ENCODE measurements at places on chromosomes 2 and 18.

- DNase-seq = no peak
Observed at GRCh38 chr2:129906861-129907235, 72.6 kb upstream of the RAB6C start.

GRCh38 chr18:79026491-79026890 lies 42.7 kb upstream of the ATP9B start:
- no peak for DNase-seq

- no peak for DNase-seq
Observed at GRCh38 chr2:85189606-85190270, 56.5 kb downstream of the TCF7L1 start.

GRCh38 chr2:222637067-222637466 lies 18.8 kb downstream of the FARSB start:
- DNase-seq = no peak

- DNase-seq = no peak
Observed at GRCh38 chr2:27509326-27509725, 12.7 kb downstream of the GCKR start.

DNA sequence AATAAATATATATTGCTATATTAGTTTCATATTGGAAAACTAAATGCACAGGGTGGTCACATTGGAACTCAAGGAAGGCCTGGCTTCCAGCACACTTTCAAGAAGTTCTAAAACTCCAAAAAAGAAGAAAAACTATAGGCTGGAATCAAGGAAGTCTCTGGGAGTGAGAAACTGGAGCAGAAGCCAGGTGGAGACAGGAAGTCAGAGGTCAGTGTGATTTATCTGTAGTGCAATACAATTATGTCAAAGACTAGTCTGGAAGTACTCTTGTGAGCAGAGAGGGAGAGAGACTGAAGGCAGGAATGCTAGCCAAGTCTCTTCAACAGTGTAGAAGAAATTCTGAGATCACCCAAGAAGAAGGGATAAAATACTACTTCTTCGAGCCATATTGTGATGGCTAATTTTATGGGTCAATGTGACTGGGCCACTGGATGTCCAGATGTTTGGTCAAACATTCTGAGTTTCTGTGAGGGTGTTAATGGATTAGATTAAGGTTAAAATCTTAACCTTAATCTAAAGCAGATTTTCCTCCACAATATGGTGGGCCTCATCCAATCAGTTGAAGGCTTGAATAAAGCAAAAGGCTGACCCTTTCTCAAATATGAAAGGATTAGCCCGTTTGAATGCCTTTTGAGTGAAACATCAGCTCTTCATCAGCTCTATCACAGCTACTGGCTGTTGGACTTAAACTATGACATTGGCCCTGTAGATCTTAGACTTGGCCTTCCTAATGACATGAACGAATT lies 208.0 kb downstream of the TDRD15 start:
- no peak for DNase-seq

- no peak for DNase-seq
Observed at GRCh38 chr18:48698707-48699106, 159.9 kb downstream of the CTIF start.

GRCh38 chr18:69538849-69539248 lies 138.2 kb downstream of the DOK6 start:
- no peak for DNase-seq

DNA sequence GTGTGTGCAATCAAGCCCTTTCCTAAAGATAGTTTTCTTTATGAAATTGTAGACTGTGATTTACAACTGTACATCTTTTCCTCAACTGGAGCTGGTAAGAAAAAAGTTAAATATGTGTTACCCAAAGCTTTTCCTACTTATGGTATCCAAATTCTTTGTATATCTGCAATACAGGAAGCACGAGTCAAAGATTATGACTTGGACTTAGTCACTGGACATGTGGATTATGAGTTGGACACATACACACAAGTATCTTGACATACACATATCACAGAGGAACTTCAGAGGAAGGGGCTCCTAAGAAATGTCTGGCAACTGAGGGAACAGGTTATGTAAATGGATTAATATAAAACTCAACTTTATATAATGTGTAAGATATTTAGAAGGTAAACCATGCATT lies 35.2 kb downstream of the PRELID3A start:
- no peak for DNase-seq

DNA sequence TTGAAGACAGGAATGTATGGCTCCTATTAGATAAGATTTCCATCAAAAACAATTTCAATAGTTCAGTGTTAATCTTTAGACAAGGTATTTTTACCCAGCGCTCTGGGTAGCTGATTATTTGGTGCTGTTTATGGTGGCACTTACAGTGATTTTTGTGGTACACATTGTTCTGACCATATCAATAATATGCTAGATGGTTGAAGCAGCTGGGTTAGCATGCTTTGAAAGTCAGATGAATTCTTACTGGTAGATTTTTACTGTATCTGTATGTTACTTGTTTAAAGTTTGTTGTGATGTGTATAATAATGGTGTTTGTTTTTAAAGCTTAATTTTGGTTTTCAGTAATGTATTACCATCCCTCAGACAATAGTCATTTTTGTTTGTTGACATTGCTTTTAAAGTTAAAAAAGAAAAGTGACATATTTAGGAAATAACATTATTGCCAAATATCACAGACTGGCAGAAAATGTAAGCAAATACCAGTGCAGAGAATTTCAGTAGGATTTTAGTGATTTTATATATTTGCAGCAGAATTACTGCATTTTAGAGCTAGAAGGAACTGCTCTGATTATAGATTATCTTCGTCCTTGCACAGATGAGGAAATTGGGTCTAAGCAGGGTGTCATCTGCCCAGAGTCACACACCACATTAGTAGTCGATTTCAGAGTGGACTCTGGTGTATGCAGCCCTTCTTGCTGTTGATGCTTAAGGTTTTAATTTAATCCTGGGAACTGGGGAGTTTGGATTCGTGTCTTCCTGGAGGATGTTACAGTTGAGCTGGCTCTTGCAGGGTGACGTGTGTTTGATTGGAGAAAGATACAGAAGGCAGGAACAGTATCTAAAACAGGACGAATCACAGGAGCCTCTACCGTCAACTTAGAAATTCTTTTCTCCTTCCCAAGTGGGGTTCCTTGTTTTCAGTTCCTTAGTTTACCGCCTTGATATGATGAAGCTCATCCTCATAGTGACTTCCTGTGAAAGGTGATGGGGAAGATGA lies 6.6 kb downstream of the SOCS6 start:
- no peak for DNase-seq

Data from AG09309 (cell line).